SIG-M5 (cell line): ENCODE measurements at places on chromosomes 6 and 20.

DNA sequence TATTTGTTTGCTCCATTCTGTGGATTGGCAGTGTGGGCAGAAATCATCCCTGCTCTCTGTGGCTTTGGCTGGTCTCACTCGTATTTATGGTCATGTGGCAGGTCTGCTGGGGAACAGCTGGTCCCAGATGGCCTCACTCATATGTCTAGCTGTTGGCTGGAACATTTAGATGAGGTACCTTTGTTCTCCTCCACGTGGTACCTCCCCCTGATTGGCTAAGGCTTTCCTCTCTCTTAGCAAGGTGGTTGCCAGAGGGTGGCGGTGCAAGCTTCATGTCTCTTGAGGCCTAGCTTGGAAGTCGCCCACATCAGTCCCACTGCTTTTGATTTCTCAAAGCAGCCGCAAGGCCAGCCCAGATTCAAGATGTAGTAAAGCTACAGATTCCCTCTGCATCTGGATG is 348.5 kb upstream of the BTBD3 start:
- DNase-seq = no peak

GRCh38 chr6:81562169-81562568 is 190.3 kb downstream of the TENT5A start:
- no peak for DNase-seq

DNA sequence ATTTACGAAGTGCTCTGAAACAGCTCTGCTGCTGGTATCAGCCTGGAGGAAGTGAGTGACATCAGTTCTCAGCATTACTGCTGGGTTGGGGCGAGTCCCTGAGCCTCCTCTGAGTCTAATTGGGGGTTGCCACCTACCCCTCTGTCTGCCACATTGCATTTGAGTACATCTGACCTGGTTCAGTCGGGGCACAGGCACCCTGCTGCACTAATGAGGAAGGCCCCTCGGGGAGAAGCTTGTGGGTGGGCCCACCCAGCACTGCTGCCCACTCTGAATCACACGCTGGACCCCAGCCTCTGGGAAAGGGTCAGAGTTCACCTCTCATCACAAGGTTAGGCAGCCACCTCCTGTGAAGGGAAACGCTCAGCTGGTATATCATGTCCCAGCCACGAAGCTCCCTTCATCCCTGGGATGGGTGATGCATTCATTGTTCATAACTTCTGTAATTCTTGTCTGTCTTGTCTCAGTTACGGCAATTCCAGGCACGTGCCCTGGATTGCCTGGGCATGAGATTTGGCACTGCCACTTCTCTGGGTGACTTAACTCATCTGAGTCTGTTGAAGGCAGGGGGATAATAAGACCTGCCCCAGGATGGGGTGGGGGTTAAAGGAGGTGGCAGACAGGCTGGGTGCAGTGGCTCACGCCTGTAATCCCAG is 13.3 kb downstream of the DNMT3B start:
- DNase-seq = no peak

DNA sequence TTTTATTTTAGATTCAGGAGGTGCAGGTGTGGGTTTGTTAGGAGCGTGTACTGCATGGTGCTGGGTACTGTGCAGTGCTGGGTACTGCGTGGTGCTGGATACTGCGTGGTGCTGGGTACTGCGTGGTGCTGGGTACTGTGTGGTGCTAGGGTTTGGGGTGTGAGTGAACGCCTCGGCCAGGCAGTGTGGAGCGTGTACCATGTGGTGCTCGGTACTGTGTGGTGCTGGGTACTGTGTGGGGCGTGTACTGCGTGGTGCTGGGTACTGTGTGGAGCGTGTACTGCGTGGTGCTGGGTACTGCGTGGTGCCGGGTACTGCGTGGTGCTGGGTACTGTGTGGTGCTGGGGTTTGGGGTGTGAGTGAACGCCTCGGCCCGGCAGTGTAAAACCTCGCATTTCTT is 62.9 kb downstream of the WDR27 start:
- no peak for DNase-seq

DNA sequence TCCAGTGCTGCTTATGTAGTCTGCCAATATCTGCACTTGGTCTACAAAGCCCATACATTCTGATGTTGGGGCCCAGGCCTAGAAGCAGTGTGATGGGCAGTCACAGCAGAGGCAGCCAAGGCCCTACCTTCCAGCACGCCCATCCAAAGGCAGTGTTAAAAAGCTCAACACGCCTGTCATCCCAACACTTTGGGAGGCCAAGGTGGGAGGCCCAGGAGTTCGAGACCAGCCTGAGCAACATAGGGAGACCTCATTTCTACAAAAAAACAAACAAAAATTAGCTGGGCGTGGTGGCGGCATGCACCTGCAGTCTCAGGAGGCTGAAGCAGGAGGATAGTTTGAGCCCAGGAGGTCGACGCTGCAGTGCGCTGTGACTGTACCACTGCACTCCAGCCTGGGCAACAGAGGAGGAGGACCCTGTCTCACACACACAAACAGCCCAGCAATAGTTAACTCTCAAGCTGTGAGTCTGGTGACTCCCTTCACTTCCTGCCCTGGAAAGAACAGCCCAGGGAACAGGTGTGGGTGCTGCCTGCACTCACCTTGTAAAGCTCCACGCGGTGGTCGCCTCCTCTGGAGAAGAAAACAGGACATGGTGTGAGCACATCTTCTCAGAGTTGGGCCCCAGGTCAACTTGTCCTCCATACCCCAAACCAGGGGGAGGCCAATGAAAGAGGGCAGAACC is 68.8 kb downstream of the PYGB start:
- DNase-seq = no peak

GRCh38 chr6:5506149-5506548 is 244.8 kb downstream of the FARS2 start:
- no peak for DNase-seq
